Right cardiac atrium (tissue), 5 donors: ENCODE measurements at places on chromosomes 5 and 9.

GRCh38 chr5:175585567-175585966 is 72.3 kb upstream of the HRH2 start:
- DNase-seq: no peak

- DNase-seq: no peak
Observed at GRCh38 chr9:5790923-5791322, 42.0 kb downstream of the ERMP1 start.

DNA sequence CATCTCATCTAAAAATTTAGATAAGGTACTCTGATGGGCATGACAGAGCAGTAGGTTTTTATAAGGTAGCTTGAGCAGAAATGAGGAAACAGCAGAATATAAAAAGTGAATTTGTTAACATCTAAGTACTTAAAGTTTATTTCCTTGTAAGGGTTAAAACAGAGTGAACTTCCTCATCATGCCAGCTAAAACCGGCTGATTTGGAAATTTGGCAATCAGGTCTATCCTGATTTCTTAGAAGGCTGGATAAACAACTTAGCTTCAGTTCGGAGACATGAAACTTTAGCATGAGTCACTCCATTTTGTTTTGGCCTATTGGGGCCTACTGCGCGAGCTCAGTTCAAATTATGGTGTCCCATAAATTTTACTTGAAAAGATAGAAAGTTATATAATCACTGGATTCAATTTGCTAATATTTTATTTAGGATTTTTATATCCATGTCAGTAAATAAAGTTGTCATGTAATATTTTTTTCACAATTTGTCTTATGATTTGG is 241.6 kb upstream of the RORB start:
- DNase-seq: no peak

GRCh38 chr9:101197026-101197425 is 168.5 kb downstream of the PLPPR1 start:
- DNase-seq: no peak

DNA sequence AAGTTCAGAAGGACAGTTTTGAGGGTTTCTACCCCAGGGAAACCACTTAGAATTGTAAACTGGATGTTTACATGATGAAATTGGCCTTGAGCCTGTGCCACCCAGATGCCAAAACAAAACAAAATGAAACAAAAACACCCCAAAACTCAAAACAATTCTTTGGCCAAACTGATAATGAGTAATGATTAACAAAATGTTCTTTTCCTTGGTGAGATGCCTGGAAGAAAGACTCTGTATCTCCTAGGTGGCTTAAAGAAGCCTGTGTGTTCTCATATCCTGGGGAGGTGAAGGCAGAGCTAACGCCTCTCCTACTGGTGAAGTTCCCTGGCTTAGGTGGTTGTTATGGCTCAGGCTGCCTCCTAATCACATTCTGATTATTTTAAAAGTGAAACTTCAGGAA is 120.5 kb downstream of the NPR3 start:
- no peak for DNase-seq

GRCh38 chr9:8348756-8349155 is 549.2 kb upstream of the DMAC1 start:
- DNase-seq: no peak

- DNase-seq: no peak
Observed at GRCh38 chr9:129458155-129458661, 162.7 kb downstream of the C9orf50 start.

DNA sequence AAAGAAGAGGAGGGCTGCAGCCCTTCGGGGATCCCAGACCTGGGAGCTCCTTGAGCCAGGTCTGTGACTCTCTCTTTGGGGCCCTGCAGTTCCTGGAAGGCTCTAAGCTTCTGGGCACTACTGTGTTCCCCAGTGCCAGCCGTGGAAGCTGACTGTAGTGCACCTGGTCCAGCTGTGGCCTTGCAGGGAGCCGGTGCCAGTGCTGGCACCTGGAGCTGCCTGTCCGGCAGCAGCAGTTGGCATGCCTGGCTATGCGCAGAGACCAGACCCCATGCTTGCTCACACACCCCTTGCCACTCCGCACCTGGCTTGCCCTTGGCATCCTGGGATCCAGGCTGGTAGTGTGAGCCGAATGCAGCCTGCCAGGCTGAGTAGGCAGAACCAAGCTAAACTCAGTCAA is 91.0 kb upstream of the PUM3 start:
- peak; percentile 32 for DNase-seq

DNA sequence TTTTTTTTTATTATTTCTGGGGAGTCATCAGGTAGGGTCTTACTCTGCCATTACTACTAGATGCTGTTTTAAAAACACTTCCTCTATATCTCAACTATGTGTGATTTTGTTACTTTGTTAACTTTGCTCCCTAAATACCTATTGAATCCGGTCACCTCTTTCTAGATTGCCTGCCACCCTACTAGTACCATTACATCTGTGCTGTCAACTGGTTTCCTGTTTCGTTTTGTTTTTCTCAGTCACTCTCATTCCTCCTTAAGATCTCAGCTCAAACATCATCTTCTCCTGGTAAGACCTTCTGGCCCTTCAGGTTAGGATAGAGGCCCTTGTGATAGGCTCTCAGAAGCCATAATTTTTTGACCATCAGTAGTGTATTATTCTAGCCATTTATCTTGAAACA is 324.2 kb upstream of the ATP10B start:
- DNase-seq: no peak

- DNase-seq: peak; percentile 73
Observed at GRCh38 chr9:4117835-4118610, 181.8 kb downstream of the GLIS3 start.

DNA sequence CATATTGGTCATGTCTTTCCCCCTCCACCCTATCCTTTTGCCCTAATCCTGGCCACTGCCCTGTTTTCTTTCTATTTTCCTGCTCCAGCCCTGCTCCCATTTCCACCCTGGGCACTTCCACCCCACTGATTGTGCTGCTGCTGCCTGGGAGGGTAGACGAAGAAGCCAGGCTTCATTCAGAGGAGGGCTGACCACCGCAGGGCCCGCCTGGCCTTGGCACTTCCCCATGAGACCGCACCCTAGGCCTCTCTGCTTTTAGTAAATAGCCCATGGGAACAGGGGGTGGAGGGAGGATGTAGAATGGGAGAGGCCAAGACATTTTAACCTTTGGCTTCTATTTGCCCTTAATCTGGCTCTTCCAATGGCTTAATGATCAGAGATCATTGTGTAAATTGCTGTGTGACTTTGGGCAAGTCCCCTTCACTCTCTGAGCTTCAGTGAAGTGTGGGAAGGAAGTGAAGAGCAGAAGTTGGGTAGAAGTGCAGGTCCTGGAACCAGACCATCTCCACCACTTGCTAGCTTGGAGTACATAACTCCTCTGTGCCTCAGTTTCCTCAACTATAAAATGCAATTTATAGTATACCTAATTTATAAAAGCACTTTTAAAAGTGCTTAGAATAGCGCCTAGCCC is 13.6 kb upstream of the GPX3 start:
- DNase-seq: peak; percentile 83

GRCh38 chr5:120803282-120803681 is 339.2 kb downstream of the PRR16 start:
- no peak for DNase-seq

DNA sequence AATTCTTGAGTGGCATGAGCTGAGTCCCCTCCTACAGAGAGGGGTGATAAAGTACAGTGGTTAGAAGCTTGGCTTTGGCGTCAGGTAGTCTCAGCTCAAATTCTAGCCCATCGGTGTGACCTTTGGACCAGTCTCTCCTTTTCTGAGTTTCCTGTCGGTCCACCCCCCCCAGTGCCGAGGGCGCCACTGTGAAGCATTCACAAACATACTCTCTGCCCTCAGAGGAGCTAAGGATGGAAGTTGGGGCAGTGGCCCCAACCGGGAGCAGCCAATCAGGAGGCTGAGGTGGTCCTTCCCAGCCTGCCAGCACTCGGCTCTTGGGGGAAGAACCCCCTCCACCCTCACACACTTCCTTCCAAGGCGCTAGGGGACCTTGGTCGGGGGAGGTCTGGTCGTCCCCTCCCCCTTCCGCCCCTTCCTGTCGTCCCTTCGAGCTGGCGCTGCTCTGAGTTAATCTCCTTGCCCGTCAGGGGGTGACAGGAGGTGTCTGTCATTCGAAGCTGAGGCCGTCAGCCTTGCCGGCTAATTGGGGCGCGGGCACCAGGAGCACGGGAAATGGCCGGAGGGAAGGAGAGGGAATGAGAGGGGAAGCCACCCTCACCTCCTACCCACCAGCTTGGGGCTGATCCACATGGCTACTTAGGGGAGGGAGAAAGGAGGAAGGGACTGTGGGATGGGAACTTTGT is 53.0 kb downstream of the CXXC5 start:
- no peak for DNase-seq

- no peak for DNase-seq
Observed at GRCh38 chr9:18756712-18757125, 276.3 kb downstream of the SAXO1 start.

GRCh38 chr5:72179028-72179815 is 71.9 kb downstream of the MAP1B start:
- peak; percentile 83 for DNase-seq

DNA sequence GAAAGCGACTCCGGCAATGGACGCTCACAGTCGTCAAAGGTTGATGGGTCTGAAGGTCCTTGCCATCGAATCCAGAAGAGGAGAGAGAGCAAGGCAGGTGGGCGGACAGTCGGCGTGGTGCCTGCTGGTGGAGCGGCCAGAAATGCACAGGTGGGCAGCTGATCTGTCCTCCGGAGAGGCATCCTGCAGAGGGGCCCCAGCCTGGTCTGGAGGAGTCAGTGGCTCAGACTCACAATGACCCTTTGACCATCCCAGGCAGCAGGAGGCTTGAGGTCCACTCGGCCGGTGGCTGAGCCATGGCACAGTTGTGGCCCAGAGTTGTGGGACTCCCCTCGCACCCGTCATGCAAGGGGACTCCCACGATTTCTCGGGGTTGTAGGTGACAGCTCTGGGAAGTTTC is 34.4 kb upstream of the FCN2 start:
- DNase-seq: peak; percentile 50

DNA sequence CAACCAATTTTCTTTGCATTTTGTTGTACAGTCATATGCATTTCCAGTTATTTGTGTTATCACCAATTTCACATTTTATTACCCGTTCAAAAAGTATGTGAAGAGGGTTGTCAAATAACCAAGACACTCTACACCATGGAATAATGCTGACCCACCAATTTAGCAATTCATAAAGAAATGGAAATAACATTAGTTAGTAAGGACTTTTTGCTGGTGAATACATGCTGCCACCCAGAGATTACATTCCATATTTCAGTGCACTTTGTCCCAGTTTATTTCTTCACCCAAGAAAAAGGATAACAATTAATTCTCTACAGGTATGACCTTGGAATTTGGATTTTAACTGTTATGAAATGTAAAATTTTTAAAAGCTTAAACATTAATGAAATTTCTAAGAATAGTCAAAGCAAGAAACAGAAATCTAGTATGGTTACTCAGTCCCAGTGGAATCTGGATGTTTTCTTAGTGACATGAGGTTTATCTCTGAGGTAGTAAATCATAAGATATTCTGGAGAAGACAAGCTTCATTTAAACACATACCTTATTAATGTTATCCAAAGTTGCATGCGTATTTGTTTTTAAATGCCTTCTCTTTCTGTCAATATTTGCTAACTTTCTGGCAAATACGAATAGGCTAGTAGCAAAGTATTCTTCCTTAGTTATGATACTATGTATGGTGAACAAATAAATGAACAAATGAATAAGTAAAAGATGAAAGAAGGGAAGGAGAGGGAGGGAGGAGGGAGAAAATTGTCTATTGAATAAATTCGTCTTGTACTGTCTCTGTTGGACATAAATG is 100.6 kb downstream of the CETN3 start:
- no peak for DNase-seq

DNA sequence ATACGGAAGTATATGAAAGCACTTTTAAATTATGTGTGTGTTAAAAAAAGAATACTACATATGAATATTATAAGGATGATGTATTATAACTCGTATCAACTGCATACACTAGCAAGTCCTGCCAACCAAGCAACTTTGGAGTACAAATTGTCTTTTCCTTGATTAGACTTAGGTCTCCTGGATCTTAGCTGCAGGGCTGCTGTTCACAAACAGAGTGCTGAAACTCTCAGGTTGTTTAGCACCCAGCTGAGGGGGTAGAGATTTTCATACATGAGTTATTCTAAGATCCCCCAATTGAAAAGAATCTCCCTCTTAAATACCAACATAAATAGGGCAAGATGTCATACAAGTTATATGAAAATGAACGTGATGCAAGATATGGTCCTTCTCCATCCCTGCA is 149.8 kb upstream of the TNC start:
- no peak for DNase-seq

DNA sequence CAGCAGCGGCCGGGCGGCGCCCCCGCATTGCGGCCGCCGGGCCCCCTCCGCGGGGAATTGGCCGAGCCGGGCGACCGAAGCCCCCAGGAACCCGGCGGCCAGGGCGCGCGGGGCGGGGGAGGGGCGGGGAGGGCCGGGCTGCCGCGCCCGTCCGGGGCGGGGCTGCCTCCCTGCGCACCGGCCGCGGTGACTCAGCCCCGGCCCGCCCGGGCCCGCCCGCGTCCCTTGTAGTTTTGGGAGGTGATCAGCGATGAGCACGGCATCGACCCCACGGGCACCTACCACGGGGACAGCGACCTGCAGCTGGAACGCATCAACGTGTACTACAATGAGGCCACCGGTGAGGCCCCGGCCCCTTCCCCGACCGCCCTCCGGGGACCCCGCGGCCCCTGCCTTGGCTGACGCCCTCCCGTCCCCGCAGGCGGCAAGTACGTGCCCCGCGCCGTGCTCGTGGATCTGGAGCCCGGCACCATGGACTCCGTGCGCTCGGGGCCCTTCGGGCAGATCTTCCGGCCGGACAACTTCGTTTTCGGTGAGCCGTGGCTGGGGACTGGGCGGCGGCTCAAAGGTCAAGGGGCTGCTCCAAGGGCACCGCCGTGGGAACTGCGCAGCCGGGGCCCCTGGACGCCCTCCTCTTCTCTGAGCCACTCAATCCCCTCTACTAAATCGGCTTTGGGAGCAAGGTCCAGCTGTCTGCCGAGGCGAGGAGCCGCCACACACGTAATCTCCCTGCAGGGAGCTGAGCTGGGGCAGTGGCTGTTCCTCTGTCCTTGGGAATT is 592 bp downstream of the TUBB4B start:
- peak; percentile 87 for DNase-seq

- DNase-seq: no peak
Observed at GRCh38 chr5:172591636-172592035, 49.4 kb upstream of the NEURL1B start.

GRCh38 chr9:18741945-18742344 is 268.0 kb downstream of the ADAMTSL1 start:
- DNase-seq: no peak

DNA sequence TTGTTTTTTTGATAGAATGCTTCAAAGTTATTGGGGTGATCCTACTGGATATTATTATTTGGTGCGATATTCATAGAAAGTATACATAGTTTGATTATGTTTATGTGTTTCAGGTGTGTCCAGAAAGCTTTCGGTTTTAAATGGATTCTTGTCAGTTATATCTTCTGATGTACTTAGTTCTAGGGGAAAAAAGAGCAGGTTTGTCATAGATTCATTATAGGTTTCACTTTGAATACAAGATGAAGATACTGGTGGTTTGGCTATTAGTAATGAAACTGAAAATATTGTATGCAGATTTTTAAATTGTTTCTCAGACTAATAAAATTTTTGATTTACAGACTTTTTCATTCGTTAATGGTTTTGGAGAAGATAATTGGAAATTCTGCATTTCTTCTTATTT is 98.9 kb downstream of the MAN2A1 start:
- DNase-seq: no peak
